ENCODE measurements at places on chromosomes 16 and 17.

- no peak for DNase-seq
Observed at GRCh38 chr16:24761526-24761925, 32.1 kb downstream of the TNRC6A start.

DNA sequence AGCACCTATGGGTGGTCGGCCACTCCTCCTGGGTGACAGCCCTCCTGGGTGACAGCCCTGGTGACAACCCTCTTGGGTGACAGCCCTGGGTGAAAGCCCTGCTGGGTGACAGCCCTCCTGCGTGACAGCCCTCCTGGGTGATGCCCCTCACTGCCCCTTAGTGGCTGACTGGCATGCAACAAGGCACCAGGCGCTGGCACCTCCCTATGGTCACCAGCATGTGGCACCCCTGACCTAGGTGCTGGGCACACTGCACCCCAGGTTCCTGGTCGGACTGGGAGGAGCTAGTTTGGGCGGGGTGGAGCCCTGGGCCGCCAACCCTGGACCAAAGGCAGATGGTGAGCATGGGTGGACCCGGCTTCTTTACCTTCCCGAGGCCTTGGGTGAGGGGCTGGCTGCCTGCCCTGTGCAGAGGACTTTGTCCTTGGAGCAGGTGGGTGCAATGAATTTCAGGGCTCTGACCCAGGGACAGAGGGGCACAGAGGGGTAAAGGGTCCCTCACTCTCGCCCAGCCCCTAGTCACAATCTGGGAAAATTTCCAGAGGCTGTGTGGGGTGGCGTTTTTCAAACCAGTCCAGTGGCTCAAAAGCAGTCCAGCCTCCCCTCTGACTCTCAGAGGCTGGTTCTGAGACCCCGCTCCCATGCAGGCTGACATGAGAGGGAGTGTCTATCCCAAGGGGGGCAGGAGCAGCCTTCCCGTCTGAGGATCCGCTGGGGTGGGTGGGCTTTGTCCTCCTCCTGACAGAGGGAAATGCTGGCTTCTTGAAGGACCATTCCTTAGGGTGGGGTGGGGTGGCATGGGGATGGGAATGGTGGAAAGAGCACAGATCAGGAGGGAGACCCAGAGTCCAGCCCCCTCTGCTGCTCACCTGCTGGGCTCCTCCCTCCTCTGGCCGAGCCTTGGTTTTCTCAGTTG is 25.9 kb upstream of the TNFRSF13B start:
- DNase-seq, result no peak

DNA sequence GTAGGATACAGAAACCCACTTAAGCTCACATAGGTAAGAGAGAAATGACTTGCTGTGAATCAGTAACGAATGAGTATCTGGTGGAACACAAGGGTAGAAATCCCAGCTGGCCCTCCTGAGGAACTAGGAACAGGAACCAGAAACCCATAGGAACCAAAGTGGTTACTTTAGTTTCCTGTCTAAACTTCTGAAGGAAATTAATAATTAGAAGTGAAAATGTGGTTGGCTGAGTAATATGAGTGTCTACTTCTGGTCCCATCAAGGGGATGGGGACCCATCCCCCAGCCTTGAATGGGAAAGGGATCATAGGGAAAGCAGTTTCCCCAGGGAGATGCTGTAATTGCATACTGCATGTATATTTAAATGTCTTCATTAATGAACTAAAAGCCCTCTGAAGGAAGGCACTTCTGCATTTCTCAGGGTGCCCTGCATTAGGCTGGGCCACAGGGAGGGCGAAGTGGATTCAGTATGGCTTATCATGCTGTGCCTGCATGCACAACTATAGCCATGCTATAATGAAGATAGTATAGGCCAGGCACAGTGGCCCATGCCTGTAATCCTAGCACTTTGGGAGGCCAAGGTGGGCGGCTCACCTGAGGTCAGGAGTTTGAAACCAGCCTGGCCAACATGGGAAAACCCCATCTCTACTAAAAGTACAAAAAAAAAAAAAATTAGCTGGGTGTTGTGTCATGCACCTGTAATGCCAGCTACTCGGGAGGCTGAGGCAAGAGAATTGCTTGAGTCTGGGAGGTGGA is 45.6 kb downstream of the CYB5B start:
- DNase-seq, result no peak

DNA sequence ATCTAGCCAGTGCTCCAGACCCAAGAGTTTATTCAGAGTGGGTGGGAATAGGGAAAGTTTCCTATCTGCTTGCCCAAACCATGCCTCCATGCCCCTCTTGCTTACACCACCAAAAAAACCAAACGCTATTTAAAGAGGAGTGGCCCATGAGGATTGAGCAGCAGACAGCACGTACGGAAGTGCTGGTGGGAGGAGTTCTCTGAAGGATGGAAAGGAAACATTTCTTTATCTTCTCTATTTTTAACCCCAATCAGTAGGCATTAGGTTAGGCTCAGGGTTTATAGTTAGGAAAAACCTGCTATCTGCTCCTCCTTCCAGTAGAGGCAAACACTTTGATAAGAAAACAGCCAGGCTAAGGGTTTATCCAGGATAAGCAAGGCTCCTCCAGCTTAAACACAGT is 235.3 kb downstream of the ZFHX3 start:
- no peak for DNase-seq

GRCh38 chr17:9050801-9051401 is 29.6 kb downstream of the NTN1 start:
- DNase-seq, result peak; percentile 50

GRCh38 chr16:4728676-4729075 is 5.4 kb downstream of the ANKS3 start:
- no peak for DNase-seq

- peak; percentile 66 for DNase-seq
Observed at GRCh38 chr17:41792845-41793783, 6.6 kb upstream of the JUP start.

GRCh38 chr17:78939615-78940014 is 14.4 kb upstream of the TIMP2 start:
- peak; percentile 53 for DNase-seq

DNA sequence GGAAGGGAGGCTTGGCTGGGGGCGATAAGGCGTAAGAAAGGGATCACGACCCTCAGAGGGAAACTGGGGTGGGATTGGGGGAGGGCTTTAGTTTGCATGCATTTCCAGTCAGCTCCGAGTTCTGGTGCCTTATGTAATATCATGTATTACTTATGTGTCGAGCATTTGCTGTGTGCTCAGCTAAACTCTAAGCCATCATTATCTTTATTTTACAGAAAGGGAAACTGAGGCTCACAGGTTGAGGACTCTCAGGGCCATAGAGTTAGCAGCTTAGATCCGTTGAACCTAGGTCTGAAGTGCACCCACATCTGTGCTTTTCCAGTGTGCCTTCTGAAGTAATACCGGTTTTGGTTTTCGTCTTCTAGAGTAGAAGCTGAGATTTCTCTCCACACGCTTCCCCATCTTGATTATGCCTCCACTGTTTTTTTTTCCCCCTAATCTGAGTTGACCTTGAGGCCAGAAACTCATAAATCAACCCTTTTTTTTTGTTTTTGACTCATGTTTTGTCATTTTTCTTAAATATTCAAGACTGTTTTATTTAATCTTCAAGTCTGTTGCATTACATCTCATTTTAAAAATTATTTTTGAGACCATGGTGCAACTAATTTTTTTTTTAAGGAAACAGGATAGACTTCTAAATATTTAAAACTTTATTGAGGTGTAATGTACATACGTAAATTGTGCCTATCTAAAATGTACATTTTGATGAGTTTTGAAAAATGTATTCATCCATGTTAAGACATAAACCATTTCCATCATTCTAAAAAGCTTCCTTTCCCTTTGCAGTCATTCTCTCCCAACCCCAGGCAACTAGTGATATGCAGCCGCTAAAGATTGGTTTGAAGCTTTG is 741 bp downstream of the CYB5B start:
- no peak for DNase-seq

- no peak for DNase-seq
Observed at GRCh38 chr17:59387351-59388068, 56.1 kb downstream of the YPEL2 start.

DNA sequence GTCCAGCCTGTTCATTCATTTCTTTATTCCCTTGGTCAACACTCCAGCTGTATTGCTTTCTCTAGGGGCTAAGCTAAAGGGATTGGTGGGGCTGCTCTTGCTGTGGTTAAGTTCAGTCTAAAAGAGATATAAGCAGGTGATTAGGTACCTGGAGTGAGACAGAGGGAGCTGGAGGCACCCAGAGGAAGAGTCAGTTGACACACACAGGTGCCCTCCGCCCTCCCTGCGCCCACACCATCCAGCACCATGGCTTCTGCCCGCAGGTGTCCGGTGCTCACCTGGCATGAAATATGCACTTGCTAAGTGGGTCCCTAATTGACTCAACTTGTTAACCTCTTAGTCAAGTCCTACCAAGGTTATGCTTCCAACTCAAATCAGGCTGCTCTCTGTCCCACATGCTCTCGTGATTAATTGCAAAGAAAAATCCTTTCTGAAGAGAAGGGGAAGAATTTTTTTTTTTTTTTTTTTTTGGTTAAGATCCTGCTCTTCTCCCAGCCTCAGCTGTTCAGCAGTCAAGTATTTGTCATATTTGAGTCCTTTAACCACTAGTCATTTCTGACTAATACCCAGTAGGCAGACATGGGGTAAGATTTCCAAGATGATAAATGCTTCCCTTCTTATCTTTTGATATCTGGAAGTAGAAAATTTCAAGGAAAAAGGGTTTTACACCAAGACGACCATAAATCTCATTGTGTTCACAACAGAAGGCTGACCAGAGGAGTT is 199.8 kb upstream of the WSCD1 start:
- DNase-seq, result no peak

DNA sequence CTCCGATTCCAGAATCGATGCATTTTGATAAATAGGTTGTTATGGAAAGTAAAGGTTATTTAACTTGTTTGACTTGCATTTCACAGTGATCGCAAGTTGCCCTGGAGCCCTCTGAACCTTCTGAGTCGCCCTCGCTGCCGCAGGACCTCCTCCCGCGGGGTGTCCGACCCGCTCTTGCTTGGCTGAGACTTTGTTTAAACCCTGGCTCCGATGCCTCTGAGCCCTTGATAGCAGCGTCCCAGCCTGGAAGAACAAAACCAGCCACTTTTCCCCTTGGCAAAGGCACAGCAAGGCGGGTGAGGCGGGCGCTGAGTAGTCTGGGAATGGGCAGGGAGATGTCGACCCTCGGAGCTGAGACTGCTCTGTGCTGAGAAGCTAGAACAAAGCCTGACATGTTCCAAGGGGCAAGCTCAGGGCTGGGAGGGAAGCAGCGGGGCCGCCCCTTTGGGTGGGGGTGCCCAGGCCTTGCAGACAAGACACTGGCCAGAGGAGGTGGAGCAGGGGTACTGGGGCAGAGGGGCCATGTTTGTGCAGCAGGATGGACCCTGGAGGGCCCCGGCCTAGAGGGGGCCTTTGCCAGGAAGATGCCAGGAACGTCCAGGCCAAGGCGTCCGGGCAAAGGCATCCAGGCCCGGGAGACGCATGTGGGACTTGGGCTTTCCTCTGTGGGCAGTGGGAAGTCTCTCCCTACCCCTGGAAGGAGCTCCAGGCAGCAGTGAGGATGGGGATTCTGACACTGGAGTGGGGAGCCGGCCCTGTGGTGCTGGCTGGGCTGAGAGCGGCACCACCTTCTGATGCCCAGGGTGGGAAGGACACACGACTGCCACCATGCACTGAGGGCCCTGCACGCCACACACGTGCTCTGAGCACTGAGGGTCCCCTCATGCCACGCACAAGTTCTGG is 30.3 kb upstream of the CDH15 start:
- no peak for DNase-seq

DNA sequence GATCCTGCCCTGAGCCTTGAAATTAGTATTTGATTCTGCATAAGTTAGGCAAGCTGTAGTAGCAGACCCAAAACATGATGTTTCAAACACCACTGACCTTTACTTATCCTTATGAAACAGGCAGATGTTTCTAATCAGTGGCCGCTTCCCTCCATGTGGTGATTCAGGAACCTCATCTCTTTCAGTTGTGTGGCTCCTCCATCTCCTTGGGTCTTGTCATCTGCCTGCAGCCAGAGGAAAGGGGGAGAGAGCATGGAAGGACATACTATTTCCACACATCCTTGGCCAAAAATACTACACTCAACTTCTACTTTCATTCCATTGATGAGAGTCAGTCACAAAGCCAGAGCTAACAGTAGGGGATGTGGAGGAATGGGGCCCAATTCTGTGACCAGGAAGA is 41.6 kb upstream of the IRX6 start:
- no peak for DNase-seq

- no peak for DNase-seq
Observed at GRCh38 chr17:30568117-30568430, 90.9 kb downstream of the GOSR1 start.

DNA sequence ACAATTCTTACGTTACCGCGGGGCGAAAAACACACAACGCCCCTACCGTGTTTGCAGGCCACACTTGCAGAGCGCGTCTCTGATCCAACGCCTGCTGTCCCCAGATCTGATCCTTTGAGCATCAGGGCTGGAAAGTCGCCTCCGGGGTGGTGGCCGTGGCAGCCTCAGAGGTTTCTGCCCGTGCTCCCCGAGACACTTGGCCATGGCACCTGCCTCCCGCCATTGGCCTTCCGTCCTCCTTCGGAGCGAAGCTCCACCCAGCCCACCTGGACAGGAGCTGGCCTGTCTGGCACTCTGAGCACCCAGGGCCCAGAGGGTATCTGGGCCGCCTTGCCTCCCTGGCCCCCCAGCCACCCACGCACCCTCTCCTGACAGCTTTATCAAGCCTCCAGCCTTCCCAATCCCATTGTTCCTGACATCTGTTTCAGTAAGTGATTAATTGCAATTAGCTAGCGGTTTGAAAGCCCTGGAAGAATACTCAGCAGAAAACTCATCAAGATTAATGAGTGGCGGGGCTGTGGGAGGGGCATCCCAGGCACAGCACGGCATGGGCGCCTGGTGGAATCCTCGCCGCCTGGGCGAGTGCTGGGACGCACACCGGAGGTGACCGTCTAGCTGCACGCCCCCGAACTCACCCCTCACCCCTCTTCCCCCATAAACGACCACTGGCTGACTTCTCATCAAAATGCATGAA is 181.5 kb upstream of the GSE1 start:
- DNase-seq, result peak; percentile 14

GRCh38 chr17:37737081-37737480 is 7.8 kb downstream of the HNF1B start:
- DNase-seq, result no peak

- peak; percentile 62 for DNase-seq
Observed at GRCh38 chr17:72592242-72592966, 471.6 kb downstream of the SOX9 start.

Measured in astrocyte (in vitro differentiated cells and primary cell).